Non-pigmented ciliary epithelial cell (primary cell): ENCODE measurements at places on chromosomes 1 and 21.

DNA sequence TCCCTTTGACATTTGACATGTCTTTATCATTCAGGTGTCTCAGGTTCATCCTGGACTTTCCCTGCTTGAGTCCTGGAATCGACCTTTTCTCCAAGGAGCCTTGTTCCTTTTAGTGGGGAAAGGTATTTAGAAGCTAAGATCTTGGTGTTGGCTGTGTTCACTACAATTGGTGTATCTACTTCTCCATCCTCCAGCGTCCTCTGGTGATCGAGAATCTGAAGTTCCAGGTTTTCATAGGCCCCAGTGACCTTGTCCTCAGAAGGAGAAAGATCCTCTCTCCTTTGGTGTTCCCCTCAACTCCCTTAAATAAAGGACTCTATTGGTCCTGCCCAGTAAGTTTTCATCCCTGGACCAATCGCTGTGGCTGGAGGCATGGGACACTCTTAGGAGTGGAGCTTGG lies 22.1 kb downstream of the MROH7 start:
- DNase-seq = no peak

DNA sequence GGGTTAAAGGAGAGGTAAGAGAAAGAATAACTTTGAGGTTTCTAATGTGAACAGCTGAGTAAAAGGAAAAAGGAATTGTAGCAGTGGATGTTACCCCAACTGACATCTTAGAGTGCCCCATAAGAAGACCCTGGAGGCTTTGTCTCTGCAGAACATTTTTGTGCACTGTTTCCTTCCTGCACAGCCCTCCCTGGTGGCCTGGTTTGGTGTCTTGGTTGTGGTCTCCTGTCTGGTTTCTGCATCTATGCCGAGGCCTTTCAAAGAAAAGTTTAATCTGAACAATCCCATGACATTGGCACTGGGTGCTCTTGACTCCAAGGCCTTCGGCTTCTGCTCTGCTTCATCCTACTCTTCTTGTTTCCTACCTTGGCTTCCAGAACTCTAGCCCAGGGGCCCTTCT lies 57.8 kb downstream of the RHOU start:
- no peak for DNase-seq

- DNase-seq = no peak
These were observed 12.4 kb downstream of the HMGN1 start for GRCh38 chr21:39336457-39337008.

GRCh38 chr1:29515170-29515955 lies 279.0 kb downstream of the PTPRU start:
- DNase-seq = no peak

- DNase-seq = no peak
These were observed 28.5 kb downstream of the ETNK2 start for GRCh38 chr1:204123376-204123775.

DNA sequence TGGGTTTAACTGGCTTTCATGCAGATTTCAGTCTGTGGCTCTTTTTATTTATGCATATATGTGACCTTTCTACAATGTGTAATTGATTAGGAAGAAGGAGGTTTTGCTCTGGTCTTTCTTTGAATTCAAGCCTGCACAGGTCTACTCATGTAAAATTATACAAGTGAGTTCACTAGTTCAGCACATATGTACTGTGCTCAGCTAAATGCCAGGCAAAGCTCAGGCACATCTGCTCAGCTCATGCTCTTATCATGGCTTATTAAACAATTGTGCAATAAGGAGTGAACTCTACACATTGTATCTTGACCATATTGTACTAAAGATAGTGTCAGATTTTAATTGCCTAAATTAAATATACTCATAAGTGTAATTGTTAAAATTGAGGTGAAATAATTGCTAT lies 378.4 kb downstream of the ADGRL2 start:
- no peak for DNase-seq

DNA sequence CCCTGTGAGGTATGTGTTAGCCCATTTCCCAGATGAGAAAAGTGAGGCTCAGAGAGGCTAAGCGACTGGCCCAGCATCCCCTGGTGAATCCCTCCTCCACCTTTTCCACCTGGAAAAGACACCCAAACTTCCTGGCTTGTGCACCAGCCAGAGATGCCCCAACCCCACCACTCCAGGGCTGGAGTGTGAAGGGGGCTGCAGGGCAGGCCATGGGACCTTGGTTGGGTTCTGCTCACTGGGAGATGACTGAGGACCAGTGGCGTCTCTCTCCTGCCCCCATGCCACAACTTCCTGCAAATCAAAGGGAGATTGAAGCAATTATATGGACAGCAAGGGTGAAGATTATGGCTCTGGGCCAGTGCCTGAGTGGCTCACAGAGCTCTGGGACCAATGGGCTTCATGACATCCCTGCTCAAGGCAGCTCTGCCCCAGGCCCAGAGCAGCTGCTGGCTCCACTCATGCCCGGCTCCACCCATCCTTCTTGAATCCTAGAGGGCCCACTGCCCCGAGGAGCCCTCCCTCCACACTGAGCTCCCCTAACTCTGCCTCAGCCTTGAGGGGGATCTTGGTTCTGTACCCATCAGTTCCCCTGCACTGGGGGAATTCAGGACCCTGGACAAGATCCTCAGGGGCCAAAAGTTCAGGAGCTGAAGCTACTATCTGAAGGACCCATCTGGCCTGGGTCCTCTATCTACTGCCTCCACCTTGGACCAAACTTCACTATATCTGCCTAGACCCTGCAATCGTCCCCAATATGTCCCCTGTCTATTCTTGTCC lies 416.9 kb downstream of the PTPRU start:
- DNase-seq = no peak

- no peak for DNase-seq
These were observed 26.8 kb downstream of the ALDH9A1 start for GRCh38 chr1:165671526-165671925.

GRCh38 chr1:77594366-77595112 lies 87.9 kb downstream of the ZZZ3 start:
- no peak for DNase-seq

- DNase-seq = no peak
These were observed 56.0 kb downstream of the KCNJ15 start for GRCh38 chr21:38312822-38313221.

DNA sequence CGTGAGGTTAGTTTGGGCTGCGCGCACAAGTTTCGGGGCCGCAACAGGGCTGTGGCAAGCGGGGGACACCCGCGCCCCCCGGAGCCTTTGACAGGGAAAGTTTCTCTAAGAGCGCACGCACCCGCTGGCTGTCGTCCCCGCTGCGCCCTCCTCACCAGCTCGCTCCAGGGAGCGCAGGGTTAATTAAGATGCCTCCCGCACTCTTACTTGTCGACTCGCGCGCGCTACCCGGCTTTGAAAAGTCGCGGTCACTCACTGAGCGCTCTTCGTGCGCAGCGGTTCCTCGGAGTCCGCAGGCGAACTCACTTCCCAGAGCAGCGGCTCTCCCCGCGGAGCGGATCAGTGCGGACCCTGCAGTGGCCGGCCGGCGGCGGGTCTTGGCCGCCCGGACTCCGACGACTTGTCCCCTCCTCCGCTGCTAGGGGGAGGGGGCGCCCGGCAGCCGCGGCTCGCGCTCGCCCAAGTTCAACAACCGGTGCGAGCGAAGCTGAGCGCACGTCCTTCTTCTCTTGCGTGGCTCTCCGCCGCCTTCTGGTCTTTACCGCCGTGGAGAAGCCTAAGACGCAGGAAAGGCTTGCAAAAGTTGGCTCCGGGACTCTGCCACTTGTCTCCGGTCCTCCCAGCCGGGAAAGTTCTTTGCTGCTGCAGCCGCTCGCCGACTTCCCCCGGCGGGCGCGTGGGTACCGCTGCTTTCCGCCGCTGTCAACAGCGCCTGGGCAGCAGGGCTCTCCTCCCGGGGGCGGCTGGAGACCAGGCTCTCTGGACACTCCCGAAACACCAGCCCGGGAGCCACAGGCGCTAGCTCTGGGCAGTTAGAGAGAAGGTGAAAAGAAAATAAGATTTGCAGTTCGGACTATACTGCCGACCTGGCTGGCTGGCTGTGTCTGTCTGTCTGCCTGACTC lies 506 bp downstream of the JUN start:
- no peak for DNase-seq

GRCh38 chr1:240533154-240533780 lies 78.7 kb downstream of the GREM2 start:
- no peak for DNase-seq

- DNase-seq = no peak
These were observed 20.7 kb downstream of the IRF2BP2 start for GRCh38 chr1:234589064-234589800.

DNA sequence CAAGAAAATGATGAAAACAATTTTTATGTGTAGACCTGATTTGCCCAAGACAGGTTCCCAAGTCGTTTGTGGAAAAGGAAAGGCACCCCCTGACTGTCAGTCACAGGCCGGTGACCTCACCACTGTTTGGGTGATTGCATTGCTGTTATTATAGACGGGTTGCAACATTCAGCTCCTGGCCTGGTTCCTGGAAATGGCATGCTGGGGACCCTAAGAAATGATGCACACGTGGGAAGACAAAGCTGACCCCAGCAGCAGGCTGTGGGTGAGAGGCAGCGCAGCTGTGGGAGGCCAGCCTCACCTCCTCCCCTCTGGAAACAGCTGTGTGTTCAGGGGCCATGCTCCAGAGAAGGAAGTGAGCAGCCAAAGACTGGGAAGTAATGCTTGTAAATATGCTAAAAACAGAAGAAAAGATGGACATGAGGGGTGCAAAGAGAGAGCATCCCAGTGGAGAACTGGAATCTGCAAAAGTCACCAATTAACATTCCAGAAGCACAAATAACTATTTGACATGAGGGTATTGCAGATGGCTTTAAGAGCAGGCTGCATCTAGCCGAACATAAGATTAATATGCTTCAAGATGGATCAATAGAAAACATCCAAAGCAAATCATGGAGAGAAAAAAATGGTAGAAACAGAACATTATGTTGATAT lies 23.4 kb upstream of the ABCG1 start:
- DNase-seq = no peak

- no peak for DNase-seq
These were observed 6.6 kb upstream of the CD46 start for GRCh38 chr1:207745285-207745684.

DNA sequence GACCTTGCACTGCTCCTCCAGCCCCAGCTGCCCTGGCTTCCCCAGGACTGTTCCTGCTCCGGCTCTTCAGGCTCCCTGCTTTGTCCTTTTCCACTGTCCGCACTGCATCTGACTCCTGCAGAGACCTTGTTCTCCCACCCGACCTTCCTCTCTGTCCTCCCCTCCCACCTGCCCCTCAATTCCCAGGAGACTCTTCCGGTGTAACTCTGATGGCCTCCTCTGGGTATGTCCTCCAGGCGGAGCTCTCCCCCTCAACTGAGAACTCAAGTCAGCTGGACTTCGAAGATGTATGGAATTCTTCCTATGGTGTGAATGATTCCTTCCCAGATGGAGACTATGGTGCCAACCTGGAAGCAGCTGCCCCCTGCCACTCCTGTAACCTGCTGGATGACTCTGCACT lies 550 bp downstream of the ACKR1 start:
- DNase-seq = no peak

DNA sequence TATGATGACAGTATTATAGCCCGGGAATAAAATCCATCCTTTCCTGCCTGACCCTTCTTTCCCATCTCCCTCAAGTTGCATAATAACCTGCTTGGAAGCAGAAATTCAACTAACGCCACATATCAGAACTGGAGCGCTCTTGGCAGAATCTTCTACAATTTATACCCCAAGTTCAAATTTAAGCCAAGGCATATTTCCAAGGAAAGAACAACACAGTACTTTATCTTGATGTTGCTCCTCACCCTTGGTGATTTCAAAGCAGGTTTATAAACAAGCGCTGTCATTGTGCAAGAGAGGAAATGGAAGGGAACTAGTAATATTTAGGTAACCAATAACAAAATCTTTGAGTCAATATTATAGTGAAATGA lies 38.0 kb upstream of the PTGFRN start:
- DNase-seq = no peak

DNA sequence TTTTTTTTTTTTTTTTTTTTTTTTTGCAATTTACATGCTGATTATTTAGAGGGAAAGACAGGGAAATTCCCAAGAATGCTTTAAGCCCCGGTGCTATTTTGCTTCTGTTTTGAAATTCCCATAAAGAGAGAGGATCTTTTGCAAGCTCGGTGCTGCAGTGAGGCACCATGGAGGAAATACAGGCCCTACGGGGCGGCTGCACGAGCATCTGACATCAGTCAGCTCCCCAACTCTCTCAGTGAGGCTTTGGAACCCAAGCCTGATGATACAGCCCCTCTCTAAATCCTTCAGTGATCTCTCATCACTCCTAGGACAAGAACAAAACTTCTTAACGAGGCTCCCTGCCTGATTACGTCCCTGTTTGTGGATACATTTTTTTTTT lies 791 bp upstream of the CHI3L1 start:
- no peak for DNase-seq

GRCh38 chr1:245999697-246000637 lies 507.1 kb downstream of the SMYD3 start:
- DNase-seq = no peak

DNA sequence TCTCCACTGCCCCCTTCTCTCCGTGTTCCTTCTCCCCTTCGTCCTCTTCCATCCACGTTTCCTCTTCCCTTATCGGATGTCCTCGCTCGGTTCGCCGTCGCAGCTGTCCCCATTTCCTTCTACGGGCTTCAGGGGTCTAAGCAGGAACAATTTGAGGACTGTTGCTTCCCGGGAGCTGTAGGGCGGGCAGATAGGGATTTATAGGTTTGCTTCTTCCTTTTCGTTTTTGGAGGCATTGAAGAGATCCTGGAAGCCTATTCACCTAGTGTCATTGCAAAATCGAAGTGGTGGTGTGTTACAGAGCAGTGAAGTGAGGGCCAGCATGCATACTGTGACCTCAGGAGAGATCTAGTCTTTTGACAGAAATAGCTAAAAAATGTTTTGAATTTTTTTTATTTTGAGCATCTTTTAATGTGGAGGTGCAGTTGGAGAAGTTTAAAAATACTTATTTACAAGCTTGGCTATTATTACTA lies 897 bp downstream of the ZYG11B start:
- DNase-seq = no peak

DNA sequence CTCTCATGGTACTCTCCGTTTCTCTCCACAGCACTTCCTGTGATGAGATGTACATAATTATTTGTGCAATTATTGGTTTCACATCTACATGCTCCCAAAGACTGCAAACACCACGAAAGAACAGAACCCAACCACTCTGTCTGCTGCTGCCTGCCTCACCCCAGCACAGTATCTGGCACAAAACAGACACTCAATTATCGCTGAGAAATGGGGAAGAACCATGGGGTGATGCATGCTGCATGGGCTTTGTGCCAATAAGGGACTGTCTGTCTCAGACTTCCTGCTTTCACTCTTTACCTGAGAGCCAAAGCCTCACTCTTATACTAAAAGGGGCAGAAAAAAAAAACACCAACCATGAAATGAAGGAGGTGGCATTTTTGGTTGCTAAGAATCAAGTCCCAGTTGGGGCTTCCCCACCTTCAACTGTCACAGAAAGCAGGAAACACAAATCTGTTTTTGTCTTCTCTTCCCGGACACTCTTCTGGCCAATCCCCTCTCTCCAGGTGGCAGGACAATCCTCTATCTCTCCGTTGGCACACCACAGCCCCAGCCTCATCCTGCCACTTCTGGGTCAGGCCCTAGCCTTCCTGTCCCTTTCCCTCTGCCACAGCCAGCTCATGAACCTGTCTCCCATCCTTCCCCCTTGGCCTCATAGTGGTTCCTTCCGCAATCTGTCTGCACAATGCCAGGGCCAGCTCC lies 82.0 kb downstream of the TGFBR3 start:
- DNase-seq = no peak

- DNase-seq = no peak
These were observed at the start of gene CLCNKA for GRCh38 chr1:16021681-16022080. Gene CLCNKA (plus strand): TSS chr1:16022036. CDS start chr1:16022620, 584 bp downstream.
